ENCODE measurements at places on chromosomes 2 and 18.

DNA sequence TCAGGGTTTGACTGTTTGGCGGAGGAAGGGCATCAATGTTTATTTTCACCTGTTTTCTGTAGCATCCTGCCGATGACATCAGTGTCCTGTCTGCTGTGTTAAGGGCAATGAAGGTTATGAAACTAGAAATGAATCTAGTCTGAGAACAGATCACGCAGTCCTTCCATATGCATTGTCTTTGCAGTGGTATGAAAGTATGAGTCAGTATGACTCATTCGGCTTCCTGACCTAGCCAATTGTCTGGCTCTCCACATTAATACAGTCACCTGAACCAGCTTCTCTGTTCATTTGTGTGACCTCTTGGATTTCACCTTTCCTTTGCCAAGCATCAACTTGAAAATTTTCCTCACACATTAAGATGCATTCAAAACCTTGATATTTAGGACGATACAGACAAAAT lies 353.8 kb downstream of the RND3 start:
- peak; percentile 49 for DNase-seq
- no peak overlapping the region for H3K4me3 ChIP-seq
- H3K27ac ChIP-seq: peak overlapping the region; percentile 74
- H3K27me3 ChIP-seq: no peaks in the 10 kb centered on the region

GRCh38 chr2:237624565-237624964 lies 2.8 kb upstream of the LRRFIP1 start:
- H3K36me3 ChIP-seq: no peaks in the 10 kb centered on the region
- no peak for DNase-seq
- no peak overlapping the region for H3K4me3 ChIP-seq
- H3K27ac ChIP-seq: no peak overlapping the region
- peaks cover 36% of the 10 kb centered on the region for H3K27me3 ChIP-seq

- peaks cover 41% of the 10 kb centered on the region for H3K27me3 ChIP-seq
- H3K27ac ChIP-seq: no peak overlapping the region
- no peaks in the 10 kb centered on the region for H3K4me1 ChIP-seq
- H3K36me3 ChIP-seq: no peaks in the 10 kb centered on the region
- H3K4me3 ChIP-seq: no peak overlapping the region
- no peak for DNase-seq
Measured at GRCh38 chr2:128753321-128753720, 434.7 kb upstream of the HS6ST1 start.

DNA sequence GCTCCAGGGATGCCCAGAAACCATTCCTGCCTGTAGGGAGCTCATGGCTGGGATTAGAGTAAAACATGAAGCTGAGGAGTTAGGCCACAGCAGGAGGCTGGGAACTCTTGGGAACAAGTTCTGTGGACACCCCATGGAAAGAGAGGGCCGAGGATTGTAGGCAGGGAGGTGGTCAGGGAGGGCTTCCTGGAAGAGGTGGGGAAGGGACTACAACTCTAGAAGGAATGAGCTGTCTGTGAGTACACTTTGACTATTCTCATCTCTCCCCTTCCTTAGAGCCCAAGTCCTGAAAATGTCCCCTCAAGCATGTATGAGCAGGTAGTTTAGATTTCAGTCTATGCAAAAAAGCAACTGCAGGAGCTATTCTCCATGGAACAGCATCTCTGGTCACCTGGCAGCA lies 139.9 kb upstream of the GLI2 start:
- no peak overlapping the region for H3K27ac ChIP-seq
- no peaks in the 10 kb centered on the region for H3K36me3 ChIP-seq
- H3K27me3 ChIP-seq: no peaks in the 10 kb centered on the region
- DNase-seq: no peak
- H3K4me1 ChIP-seq: peaks cover 3% of the 10 kb centered on the region

- DNase-seq: peak; percentile 82
- no peaks in the 10 kb centered on the region for H3K36me3 ChIP-seq
- H3K27me3 ChIP-seq: peaks cover 28% of the 10 kb centered on the region
Measured at GRCh38 chr2:10720306-10720705, 1.1 kb upstream of the ATP6V1C2 start.

DNA sequence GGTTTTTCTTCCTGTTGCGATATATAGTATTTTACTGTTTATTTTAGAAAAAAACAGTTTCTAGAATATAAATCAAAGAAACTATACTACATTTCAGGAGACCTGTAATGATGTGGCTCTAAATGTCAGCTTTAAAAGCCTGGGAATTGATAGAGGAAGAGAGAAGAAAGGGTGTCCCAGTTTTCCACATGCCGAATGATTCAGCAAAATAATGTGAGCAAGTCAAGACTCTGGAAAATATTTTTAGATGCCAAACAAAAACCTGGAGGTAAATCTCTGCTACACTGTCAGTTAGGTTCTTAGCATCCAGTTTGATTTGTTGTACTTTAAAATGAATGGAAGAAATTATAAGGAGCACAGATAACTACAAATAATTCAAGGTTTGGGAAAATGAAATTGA lies 67.1 kb upstream of the DSG1 start:
- H3K27ac ChIP-seq: no peak overlapping the region
- peaks cover 16% of the 10 kb centered on the region for H3K4me1 ChIP-seq
- no peaks in the 10 kb centered on the region for H3K36me3 ChIP-seq
- DNase-seq: no peak
- no peak overlapping the region for H3K4me3 ChIP-seq
- H3K27me3 ChIP-seq: no peaks in the 10 kb centered on the region

DNA sequence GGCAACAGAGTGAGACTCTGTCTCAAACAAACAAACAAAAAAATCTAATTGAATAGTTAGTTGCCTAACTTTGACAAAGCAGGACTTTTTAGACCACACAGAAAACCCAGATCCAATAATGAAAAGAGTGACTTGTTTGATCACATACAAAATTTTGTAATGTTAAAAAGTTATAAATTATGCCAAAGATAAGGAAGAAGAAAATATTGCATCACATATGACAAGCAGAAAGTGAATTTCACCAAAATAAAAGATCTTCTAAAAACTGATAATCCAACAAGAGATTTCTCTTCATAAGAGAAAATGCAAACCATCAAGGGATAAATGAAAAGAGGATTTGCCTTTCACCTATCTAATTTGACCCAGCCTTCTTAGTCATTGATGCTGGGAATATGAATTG lies 2.8 kb upstream of the RMP24 start:
- H3K27me3 ChIP-seq: no peaks in the 10 kb centered on the region
- peaks cover 17% of the 10 kb centered on the region for H3K4me1 ChIP-seq
- no peaks in the 10 kb centered on the region for H3K36me3 ChIP-seq
- no peak for DNase-seq

DNA sequence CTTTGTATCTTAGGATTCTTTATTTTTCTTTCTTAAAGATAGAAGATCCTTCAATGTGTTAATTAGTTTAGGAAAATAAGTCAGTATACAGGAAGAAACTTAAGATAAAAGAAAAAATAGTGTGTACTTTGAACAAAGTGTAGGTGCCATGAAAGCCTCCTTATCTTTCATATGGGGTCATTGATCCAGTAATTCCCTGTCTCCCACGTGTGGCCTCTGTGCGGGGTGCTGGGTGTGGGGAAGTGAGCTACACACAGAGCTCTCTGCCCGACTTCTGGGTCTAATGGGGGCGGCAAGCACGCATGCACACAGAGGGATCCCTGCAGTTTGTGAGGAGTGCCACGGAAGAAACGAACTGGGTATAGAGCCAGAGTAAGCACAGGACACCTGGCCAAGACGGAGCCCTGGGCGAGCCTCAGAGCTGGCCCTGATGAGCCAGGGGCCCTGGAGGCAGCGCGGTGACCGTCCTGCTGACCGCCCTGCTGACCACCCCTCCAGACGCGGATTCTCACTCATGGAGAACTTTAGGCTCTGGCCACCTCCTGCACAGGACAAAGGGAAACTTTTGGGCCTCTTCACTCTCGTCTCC lies 253.5 kb downstream of the ACKR3 start:
- DNase-seq: no peak
- no peak overlapping the region for H3K27ac ChIP-seq
- peaks cover 25% of the 10 kb centered on the region for H3K27me3 ChIP-seq
- no peak overlapping the region for H3K4me3 ChIP-seq
- peaks cover 43% of the 10 kb centered on the region for H3K4me1 ChIP-seq

DNA sequence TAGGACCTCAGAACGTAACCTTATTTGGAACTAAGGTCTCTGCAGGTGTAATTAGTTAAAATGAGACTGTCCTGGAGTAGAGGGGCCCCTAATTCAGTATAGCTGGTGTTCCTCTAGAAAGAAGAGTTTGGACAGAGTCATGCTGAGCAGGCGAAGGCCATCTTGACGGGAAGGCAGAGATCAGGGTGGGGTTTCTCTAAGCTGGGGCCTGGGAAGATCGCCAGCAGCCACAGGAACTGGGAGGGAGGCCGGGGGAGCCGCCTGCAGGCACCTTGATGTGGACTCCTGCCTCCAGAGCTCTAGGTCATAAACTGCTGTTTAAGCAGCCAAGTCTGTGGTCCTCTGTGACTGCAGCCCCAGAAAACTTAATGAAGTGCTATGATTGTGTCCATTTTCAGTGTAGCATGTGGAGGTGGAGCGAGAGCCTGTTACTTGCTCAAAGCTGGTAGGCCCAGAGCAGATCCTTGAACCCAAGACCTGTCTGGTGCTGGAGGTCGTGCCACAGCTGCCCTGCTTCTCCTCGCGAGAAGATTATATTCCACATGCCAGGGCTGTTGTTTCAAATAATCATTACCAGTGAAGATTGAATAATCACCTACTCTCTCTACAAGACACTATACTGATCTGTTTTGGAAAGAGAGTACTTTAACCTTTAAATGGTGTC lies 105.7 kb downstream of the TPO start:
- H3K27ac ChIP-seq: no peak overlapping the region
- H3K27me3 ChIP-seq: peaks cover 57% of the 10 kb centered on the region
- no peak overlapping the region for H3K4me3 ChIP-seq
- H3K4me1 ChIP-seq: no peaks in the 10 kb centered on the region

All from PC-9 (cell line).